ENCODE measurements at places on chromosomes 3 and 15.

DNA sequence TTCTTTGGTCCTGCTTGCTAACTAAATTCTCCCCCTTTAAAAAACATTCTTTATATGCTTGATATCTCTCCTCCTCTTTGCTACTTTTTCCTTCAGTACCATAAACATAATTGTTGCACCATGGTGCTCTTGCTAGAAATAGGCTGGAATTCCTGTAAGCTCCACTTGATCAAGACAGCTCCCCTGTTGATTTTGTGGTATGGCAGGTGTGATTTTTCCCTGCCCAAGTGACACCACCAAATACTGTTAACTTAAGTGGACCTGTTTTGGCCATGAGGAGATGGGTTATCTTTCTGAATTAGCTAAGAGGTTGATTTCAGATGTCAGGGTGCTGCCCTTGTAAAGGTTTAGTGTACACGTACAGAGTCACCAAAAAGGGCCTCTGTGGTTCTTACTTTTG is 205.3 kb downstream of the CDIN1 start:
- DNase-seq: no peak

DNA sequence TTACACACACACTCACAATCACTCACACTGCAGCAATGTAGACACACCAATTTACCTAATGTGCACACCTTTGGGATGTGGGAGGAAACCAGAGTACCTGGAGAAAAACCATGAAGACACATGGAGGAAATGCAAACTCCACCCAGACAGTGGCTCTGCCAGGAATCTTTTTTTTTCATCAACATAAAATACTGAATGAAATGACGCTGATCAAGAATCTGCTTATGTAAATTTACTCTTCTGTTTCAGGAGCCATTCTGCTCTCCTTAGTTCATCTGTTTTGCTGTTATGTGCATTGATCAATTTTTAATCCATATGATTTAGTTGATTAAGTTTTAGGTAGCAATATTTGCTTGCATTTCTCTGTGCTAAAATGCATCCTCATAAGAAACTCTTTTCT is 414.2 kb upstream of the CCDC54 start:
- DNase-seq: no peak

- no peak for DNase-seq
Observed at GRCh38 chr3:135170732-135171131, 375.7 kb downstream of the EPHB1 start.

DNA sequence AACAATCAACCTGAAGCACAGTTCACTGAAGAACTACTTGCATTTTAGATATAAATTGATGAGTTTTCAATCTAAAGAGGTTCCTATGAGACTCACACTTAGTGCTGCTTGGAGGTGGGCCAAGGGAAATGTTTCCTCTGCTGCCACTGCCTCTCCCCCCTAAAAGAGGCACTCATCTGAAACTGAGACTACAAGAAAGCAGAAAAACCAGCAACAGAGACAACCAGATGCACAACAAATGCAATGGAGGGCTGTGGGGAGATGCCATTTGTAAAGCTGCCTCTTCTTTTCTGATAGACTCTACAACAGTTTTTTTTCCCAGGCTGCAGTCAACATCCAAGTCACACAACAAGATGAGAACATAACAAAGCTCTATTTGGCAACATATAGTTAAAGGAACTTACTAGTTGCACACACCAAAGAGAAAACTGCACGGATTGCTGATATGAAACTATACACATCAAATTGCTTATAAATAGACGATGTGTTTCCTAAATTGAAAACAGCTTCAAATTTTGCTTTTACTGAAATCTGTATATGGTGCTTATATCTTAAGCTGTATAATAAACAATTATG is 11.0 kb downstream of the TSPAN3 start:
- no peak for DNase-seq

GRCh38 chr3:62238431-62238830 is 134.9 kb downstream of the FEZF2 start:
- no peak for DNase-seq

DNA sequence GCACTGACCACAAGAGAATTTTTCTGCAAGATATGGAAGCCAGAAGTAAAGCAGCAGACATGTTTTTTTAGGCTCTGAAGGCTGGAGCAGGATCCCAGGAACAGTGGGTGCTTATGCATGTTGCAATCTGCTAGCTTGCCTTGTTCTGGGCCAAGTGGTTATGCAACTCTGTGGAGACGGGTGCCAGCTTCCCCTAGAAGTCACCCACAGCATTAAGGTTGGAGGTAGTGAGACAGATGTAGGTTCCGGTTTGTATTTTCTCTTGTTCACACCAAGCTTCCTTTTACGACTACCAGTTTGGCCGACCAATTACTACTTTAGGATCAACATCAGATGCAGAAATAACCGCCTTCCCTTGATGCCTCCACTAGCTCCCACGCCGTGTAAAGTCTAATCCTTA is 11.1 kb downstream of the DPH3 start:
- no peak for DNase-seq

DNA sequence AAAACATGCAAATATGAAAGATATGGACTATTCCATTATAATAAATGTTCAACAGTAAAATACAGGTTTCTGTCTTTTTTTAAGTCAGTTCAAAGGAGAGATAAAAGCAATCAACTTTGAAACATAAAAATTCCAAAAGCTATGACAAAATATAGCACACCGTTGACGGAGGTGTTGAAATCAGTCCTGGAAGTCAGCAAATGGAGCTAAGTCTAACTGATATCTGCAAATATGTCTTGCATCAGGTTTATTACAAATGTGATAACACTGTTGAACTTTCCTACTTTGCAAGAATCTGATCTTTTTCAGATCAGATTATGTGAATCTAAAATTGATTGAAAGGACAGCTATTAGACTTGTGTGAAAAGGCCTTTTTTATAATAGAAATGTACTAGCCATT is 300.7 kb downstream of the SHOX2 start:
- DNase-seq: no peak

GRCh38 chr3:183259621-183260020 is 6.6 kb downstream of the B3GNT5 start:
- DNase-seq: no peak

DNA sequence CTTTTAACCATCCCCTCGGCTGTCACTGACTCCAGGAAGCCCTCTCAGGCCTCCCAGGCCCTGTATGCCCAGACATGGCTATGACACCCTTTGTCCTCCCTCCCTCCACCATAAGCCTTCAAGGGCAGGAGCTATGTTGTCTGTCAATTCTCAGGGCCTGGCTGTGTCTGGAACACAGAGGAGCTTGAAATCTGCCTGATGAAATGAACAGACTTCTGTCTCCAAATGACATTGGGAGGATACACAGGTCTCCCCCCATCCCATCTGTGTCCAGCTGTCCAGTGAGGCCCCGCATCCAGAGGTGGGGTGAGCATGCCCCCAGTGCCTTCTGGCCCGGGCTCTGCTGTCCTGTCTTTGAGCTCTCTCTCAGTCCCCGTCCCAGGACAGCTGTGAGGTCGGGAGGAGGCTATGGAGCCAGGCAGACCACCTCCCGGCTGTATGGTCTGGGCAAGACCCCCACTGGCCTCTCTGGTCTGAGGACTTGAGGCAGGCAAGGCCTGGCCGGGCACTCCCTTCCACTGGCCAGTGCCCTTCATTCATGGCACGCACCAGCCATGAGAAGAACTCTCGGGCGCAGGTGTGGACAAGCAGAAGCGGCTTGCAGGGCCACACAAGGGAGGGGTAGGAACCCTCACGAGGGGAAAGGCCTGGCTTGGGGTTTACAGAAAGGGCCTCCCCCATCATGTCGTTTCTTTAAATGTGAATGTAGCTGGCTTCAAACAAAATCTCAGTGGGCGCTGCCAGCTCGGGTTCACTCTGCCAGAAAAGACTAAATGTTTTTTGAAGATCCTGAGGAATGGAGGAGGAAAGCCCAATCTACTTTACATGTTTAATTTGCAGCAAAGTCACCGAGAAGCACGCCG is 38.9 kb downstream of the PCSK6 start:
- no peak for DNase-seq

- no peak for DNase-seq
Observed at GRCh38 chr3:14457999-14458398, 55.6 kb downstream of the SLC6A6 start.

GRCh38 chr3:97896547-97896946 is 74.7 kb downstream of the CRYBG3 start:
- DNase-seq: no peak

GRCh38 chr3:136281966-136282520 is 31.9 kb downstream of the PCCB start:
- no peak for DNase-seq

DNA sequence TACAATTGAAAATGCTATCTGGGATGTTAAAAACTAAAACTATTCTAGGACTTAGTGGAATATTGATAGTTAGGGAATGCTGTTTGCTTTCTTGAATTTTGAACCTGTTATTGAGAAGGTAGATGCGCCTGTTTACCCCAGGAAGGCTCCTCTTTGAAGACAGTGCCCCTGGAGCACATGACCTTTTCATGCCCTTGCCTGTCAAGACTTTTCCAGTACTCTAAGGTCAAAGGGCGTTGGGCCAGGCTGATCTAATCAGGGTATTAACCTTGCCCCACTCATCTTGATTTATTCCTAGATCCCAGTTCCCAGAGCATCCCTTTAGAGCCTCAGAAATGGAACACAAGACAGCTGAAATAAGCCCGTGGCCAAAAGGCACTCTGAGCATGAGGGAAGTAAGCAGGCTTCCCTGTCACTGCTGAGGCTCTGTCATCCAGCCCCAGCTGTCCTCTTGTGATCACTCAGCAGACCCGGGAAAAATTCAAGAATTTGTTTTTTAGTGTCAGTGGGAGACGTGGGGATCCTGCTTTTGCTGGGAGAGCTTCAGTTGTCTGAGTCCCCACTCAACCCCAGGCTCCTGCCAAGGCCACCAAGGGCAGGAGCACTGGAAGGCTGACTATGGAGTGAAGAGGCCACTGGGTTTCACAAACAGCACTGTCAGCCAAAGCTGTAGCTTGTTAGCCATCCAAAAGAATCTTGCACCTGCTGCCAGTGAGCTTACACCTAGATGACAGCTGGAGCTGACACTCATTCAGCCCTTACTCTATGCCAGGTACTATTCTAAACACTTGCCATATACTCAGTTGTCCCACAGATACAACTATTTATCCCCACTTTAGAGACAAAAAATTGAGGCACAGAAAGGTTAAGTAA is 169.0 kb downstream of the PGPEP1L start:
- no peak for DNase-seq

GRCh38 chr3:116037954-116038911 is 407.1 kb downstream of the LSAMP start:
- DNase-seq: no peak

DNA sequence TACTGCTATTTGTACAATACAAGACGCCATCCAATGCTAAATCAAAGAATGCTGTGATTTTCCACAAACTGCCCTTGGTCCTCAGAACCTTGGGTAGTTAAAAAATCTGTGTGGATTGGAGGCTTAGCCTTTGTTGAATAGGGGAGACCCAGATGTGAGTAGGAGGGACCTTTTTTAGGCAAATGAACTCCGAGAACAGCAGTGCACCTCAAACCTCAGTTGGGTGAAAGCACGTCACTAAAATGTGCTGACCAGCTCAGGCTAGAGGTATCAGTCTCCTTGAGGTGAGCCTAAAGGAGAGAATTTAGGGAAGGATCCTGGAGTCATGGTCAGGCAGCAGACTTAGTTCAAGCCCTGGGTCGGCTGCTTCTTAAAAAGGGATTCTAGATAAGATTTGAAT is 200.7 kb downstream of the SOX2 start:
- DNase-seq: no peak

DNA sequence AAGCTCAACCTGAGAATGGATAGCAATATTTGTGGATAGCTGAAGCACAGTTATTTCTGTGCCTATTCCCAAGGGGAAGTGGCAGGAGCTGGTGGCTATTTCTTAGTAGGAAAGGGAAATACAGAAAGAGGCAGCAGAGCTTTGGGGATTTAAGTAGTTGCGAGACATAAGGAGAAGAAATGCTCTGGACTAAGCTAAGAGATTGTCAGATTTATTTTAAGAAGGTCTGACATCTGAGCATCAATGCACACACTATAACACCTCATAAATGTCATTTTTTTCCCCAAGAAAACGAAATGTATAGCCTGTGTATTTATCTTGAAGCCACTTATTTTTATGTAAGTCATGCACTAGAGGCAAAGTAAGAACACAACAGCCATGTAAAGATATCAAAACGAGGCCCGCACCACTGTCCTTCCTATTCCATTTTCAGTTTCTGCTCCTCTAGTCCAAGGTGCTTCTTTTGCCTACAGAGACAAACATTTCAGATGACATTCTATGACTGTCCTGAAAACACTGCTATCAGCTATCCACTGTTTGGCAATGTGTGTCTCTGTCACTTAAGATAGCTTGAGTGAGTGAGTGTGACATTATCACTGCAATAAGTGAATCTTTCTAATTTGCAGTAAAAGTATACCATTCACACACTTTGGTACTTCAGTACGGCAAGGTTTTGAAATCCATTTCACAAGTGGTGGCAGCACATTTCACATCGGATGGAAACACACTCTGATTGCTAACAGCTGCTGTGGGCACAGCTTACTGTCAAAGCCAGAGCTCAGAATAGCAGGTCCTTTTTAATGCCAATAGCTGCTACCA is 62.7 kb upstream of the ICE2 start:
- DNase-seq: no peak

DNA sequence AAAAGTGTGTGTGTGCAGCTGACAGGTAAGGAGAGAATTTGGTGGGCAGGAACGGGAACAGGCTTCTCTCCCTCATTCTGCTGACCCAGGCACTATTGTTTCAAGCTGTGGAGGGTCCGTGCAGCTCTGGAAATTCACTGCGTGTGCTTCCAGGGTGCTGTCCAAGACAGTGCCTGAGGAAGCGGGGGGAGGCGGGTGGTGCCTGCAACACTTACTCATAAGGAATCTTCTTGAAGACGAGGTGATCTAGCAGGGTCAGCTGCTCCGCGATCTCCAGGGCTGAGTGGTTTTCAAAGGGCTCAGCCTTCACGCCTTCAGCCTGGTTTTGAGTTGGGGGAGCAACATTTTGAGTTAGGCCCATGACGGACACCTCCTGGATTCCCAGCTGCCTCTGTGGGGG is 46.6 kb upstream of the CTSH start:
- no peak for DNase-seq

- DNase-seq: peak; percentile 73
Observed at GRCh38 chr3:160474416-160474838, 24.8 kb upstream of the TRIM59 start.

DNA sequence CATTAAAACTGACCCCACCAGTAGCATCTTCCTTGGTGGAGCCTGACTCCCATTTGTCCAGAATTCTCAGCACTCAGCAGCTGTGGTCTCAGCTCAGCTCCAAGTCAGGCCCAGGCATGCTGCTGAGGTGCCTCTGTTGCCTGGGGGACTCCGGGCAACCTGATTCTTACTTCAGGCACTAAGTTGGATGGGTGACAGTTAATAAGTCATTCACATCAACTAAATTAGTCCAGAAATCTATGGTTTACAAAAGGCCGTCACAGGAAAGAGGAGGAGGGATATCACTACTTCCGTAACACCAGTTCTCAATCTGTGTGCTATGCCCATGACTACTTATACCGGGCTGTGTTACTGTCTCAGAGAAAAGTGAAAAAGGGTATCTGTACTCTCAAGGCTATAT is 310.2 kb downstream of the SATB1 start:
- no peak for DNase-seq

GRCh38 chr3:56928379-56929068 is 126.8 kb upstream of the ARHGEF3 start:
- no peak for DNase-seq

- DNase-seq: no peak
Observed at GRCh38 chr3:4805662-4806061, 173.6 kb upstream of the BHLHE40 start.
